RCC 7860 (cell line): ENCODE measurements at places on chromosomes 6 and 20.
A peak's percentile ranks its signal among the peaks of the same experiment; 100 is the strongest.

DNA sequence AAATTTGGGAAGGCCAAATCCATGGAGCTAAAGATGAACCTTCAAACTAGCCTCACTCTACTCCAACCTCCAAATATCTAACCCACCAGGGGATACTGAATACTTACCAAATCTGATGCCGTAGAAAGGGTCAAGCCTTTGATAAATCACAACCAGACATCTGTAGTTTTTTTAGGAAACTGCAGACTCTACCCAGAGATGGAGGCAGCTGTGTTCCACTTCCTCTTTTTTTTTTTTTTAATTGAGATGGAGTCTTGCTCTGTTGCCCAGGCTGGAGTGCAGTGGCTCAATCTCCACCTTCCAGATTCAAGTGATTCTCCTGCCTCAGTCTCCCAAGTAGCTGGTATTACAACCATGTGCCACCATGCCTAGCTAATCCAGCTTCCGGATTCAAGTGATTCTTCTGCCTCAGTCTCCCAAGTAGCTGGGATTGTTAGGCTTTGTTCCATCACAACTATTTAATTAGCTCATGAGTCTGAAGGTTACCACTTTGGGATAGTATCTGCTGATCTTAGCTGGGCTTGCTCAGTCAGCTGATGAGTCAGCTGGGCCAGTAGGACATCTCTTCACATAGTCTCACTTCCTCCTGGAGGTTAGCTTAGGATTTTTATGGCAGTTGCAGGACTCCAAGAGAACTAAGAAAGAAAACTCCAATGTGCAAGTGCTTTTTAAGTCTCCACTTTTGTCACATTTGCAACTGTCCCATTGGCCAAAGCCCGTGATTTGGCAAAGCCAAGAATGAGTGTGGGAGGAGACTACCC lies 13.3 kb downstream of the FRK start:
- DNase-seq: peak; percentile 32

DNA sequence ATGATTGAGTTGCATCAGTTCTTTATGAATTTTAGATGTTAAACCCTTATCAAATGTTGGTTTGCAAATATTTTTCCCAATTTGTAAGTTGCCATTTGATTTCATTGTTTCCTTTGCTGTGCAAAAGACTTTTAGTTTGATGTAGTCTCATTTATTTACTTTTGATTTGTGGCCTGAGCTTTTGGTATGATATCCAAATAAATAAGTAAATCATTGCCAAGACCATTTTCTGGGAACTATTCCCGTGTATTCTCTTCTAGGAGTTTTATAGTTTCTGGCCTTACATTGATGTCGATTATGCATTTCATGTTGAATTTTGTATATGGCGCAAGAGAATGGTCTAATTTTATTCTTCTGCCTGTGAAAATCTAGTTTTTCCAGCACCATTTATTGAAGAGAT lies 13.4 kb downstream of the AIG1 start:
- DNase-seq: no peak

DNA sequence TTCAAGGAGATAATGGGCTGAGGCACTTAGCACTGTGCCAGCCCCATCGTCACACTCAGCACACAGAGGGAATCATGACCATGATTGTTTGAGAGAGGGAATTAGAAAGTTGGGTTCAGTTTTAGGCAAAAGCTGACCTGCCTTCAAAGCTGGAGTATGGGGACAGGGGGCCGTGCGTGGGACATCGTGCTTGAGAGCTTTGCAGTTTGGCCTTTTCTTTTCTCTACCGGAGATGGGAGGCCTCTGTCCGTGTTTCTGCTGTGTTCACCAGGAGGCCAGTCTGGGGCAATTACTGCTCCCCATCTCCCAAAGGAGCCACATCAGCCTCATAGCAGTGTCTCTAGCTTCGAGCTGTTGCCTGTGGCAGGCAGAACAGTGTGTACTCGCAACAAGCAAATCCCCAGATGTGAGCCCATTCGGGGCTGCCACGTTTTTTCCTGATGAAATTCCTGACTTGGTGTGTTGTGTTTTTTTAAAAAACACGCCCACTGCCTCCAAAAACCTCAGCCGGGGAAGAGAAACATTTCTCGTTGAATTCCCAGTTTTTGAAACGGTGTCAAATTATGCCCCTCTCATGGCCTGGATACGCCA lies 20.2 kb downstream of the EYA2 start:
- DNase-seq: no peak

- DNase-seq: no peak
Observed at GRCh38 chr6:20366082-20366830, 35.4 kb upstream of the E2F3 start.

GRCh38 chr20:60269573-60270162 lies 311.4 kb downstream of the CDH26 start:
- DNase-seq: no peak

DNA sequence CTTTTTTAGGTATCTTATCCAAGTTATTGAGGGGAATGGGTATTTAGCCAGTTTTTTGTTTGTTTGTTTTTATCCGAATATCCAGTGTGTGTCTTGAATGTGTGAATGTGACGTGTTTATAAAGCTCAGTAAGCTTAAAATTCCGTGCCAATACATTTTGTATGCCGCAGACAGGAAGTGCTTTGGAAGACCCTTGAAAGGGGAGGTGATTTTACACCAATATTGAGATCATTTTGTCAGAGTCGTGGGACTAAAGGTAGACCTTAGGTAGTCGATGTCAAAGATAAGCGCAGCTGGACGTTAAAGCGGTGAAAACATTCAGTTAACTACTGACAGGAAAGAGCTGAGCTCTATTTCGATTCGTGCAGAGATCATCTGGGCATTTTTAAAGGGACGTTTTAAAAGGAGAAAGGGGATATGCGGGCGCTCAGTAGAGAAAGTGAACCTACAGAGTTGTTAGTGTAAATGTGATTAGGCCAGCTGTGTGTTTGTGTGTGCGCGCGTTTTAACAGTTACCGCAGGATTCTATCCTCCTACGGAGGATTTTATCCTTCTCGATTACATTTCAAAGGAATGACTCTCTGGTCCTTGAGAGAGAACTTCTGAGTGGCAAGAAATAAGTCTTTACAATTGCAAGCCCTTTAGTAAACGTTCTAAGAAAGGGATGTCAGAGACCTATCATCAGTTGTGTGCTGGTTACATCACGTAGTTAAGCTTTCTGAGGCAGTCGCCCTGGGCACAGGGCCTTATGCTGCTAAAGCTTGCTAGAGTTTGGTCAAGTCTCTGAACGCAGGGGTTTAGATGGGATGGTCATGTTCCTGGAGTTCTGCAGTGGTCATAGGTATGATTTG lies 625 bp upstream of the ECHDC1 start:
- DNase-seq: no peak
